Amygdala (tissue), 56 donors: ENCODE measurements at places on chromosomes 2 and 18.

- no peak for DNase-seq
Measured at GRCh38 chr2:222776792-222777191, 84.0 kb upstream of the ACSL3 start.

GRCh38 chr2:140990416-140990815 is 1140.4 kb downstream of the LRP1B start:
- no peak for DNase-seq

GRCh38 chr2:12169721-12170120 is 423.3 kb downstream of the LPIN1 start:
- DNase-seq, result peak; percentile 9

GRCh38 chr2:68900496-68901198 is 29.4 kb upstream of the BMP10 start:
- no peak for DNase-seq

DNA sequence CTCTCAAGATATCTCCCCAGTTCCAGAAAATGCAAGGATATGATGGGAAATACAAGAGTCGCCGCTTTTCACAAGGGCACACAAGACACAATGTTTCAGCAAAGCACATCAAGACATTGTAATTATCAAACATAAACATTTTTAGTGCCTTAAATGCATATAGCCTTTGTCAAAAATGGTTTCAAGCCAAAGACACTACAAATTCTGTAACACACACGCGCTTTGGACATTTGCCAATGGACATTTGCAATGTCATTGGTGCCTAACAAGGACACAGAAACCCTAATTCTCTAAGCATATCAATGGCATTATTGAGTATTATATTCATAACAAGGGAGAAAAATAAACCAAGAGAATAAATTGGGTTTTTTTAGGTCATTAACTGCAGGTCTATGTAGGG is 16.1 kb downstream of the ADD2 start:
- no peak for DNase-seq

DNA sequence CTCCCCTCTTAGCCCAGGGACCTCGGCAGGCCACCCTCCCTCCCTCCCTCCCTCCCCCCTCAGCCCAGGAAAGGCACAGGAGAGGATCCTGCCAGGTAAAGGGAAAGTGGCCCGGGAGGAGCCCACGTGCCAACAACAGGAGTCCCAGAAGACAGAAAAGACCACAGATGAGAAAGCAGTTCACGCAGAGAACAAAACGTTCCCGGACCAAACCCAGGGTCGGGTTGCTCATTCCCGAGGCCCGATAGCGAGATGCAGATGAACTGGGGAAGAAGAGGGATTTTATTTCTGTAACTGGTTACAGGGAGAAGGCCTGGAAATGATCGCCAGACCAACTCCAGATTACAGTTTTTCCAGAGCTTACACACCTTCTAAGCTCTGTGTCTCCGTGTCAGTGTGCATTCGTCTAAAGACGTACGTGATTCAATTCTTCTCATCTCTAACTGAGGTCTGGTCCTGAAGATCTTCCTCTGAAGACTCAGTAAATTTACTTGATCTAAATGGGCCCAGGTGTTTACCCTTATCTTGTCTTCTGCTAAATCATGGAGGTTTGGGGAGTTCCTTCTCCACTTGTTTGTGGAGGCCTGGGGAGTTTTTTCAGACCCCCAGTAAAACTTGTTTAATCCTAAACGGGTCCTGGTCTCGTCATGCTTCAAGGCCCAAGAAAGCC is 807 bp upstream of the NEU4 start:
- no peak for DNase-seq

DNA sequence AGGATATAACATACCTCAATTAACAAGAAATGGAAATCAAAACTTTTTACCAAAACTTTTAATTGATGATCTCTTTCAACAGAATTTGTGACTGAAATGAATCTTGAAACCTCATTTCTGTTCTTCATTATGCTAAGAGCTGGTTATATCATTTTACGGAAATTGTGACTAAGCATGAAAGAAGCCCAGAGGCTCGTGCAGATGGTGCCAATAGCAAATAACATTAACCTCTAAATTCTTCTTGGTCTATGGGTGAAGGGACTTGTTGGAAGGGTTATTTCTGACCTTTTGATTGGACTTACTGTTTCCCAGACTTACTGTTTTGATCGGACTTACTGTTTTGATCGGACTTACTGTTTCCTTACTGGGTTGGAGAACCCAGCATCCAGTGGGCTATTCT is 435.6 kb downstream of the TDRD15 start:
- DNase-seq, result no peak

- no peak for DNase-seq
Measured at GRCh38 chr2:120955427-120955826, 219.8 kb downstream of the GLI2 start.

DNA sequence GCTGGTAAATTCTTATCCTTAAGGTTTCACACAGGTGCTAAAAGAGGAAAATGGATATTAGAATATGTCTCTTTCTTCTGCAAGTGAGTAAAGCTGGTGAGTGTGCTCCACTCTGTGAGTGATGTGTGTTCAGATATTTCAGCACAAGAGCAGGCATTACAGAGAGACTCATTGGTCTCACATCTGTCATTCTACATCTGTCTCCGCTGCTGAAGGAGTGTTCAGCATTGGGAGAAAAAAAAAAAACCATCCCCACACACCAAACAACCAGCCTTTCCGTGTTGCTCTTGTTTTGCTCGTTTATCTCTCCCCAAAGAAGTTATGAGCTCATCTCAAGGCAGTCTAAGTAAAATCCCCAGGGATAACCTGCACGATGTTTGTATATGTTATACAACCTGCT is 283.9 kb upstream of the SPHKAP start:
- no peak for DNase-seq

DNA sequence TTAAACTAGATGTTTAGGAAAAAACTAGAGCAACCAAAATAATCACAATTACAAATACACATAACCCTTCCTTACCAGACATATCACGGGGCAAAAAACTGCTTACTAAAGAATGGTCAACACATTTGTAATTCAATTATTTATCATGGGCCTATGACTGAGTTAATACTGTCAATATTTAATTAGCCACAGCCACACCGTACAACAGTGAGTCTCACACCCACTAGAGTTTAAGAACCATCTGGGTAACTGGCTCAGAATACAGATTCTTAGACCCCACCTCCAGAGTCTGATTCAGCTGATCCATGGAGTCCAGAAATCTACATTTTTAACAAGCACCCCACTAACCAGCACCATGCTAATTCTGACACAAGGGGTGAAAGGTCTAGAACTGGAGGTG is 14.8 kb downstream of the ATL2 start:
- no peak for DNase-seq

DNA sequence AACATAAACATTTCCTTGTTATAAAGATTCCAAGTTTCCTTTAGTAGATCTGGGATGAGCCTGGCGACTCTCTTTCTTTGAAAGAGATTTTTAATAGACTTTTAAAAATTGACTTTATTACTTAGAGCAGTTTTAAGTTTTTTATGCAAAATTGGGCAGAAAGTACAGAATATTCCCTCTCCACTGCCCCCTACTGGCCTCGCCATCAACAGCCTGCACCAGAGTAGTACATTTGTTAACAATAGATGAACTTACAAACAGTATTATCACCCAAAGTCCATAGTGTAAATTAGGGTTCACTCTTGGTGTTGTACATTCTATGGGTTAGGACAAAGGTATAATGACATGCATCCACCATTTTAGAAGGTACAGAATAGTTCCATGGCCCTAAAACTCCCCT is 3.9 kb downstream of the MAP3K19 start:
- DNase-seq, result no peak

GRCh38 chr2:160499865-160500264 is 6.3 kb upstream of the RBMS1 start:
- no peak for DNase-seq

DNA sequence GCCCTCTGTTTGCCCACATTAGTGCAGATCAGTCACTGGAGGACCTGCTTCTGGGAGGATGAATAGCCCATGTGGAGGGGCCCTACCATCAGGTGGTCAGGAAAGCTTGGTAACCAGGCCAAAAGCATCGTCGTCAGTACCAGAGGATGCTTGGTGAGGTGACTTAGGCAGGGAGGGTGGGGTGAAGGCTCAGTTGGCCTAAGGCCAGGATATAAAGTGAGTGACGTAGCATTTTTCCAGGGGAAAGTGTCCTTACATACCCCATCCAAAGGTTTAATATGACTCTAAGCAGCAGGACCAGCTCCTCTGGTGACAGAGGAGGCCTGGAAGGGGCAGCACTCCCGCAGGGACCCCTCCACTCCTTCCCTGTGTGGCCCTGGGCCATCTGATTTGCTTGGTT is 27.7 kb upstream of the DNMT3A start:
- no peak for DNase-seq

DNA sequence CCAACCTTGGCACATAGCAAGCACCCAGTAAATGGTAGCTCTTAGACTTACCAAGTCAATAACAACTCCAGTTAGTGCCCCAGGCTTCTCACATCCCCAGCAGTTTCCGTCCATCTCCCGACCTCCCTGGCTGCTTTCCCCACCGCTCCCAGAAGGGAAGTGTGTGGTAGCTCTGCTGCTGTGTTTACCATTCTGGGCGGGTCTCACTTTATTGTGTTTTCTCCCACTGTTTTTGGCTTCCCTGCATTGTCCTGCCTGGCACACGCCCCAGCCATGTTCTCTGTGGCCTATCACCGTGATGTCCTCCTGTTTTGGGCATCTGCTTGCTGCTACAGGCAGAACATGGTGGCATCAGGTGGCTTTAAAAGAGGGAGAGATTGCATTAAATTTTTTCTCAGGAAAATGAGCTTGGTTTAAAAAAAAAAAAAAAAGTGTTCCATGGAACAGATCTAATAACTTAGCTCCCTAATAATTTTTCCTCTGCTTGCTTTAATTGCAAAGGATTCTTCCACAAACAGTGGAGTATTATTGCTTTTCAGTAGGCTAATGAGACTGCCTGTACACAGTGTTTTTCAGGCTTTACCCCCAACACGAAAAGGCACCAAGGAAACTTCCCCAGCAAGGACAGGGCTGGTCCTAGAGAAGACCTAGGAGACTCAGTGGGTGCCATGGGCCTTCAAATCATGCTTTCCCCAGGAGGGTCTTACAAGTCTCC is 8.0 kb upstream of the COX7A2L start:
- DNase-seq, result no peak

DNA sequence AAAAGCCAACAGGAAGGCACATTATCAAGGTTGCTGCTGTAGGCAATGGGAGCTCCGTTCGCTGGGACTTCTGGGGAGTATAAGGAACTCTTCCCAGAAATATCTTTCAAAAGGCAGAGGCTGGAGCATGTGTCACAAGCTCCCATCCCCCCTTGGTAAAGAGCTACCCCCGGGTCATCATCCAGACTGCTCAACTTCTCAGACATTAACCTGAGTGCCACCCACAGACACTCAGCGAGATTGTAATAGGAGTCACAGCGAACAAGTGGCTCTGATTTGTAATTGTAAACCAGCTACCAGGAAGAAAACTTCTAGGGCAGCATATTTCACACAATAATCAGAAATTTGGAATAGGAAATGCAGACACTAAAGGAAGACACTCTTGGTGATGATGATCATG is 290.2 kb upstream of the PARD3B start:
- no peak for DNase-seq

- DNase-seq, result no peak
Measured at GRCh38 chr18:72530622-72531021, 13.5 kb downstream of the CBLN2 start.

DNA sequence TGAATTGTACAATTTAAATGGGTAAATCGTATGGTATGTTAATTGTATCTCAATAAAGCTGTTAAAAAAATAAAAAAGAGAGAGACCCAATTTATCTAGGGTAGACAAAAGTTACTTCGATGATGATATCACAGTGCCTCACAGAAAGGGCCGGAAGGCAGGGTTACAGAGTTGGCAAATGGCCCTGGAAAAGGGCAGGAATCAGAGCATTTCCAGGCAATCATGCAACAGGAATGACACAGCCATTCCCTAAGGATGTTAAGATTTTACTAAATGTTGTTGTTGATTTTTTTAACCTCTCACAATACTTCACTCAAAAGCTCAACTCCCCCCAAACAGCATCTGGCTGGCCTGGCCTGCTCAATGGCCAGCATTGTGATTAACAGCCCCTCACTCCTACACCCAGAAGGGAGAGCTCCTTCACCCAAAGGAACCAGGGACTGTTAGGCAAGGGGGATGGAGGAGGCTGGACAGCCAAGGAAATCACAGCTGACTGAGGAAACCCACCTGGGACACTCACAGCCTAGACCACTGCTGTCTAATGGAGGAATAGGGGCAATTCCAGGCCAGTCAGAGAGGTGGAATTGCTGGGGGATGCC is 7.7 kb upstream of the SP100 start:
- DNase-seq, result no peak

GRCh38 chr2:38866773-38867443 is 8.8 kb downstream of the DHX57 start:
- DNase-seq, result no peak

GRCh38 chr18:24199372-24199962 is 60.6 kb downstream of the CABYR start:
- no peak for DNase-seq

GRCh38 chr18:44599412-44599811 is 81.3 kb upstream of the SETBP1 start:
- DNase-seq, result no peak

DNA sequence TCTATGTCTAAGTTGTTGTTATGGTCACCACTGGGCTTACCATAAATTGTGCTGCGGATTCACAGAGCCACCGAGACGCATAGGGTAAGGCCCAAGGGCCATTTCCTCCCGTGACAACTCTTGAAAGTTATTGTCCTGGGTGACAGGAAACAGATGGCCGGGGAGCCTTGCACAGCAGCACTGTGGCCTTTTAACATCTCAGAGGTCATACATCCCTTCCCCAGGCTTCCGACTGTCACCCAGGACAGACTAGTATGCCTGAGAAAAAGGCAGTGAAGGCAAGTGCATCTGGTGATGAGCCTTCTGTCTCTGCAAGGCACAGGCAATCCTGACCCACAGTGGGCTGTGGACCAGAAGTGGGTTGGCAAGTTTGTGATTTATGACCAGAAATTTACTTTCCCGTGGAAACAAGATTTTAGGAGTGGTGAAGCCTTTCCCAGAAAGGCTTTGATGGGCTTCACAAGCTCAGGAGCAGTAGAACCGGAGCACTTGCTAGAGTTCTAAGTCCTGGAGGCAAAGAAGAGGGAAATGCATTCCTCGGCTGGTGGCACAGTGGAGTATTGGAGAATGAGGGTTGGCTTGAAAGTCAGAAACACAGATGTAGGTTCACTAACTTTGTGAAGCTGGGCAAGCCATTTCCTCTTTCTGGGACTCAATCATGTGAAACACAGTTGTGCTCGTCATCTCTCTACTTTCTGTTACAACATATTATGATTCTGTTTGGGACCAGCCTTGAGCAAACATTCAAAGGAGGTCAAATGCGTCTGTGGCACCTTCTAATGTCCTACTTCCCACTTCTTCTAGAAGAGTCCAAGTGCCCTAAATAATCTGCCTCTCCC is 2.0 kb upstream of the CAPN14 start:
- no peak for DNase-seq

DNA sequence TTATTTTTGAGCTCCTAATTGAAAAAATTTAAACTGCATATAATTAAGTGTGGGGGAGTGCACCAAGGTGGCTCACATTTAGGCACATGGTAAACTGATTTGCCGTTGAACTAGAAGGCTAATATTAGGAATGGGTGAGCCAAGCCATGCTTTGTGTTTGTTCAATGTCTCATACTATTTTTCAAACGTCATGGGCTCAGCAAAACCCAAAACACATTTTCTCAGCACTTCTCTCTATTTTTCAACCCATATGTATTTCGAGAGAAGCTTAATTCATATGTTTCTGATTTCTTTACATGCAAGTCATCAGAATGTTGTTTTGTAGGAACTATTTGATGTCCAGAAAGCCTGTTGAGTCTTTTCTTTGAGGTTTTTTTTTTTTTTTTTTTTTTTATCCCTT is 291.2 kb downstream of the TCF4 start:
- DNase-seq, result no peak
